Effector memory CD8-positive, alpha-beta T cell (primary cell): ENCODE measurements at places on chromosomes 13 and 19.
A peak's percentile ranks its signal among the peaks of the same experiment; 100 is the strongest.

DNA sequence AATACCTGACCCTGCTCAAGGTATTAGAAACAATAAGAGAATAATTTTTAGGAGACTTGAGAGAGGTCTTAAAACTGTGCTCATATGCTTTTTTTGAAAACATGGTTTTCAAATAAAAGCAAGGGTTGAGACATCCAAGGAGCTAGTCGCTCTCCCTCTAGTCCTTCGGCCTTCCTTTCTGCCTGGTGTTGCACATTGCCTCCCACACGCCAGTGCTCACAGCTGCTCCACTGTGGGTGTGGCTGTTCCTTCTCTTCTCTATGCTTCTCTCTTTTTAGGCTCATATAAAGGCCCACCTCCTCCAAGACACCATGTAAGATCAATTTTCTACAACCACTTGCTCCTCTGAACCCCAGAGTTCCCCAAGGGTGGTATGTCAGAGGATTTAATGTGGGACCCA lies 352.6 kb downstream of the ENOX1 start:
- no peak for DNase-seq

DNA sequence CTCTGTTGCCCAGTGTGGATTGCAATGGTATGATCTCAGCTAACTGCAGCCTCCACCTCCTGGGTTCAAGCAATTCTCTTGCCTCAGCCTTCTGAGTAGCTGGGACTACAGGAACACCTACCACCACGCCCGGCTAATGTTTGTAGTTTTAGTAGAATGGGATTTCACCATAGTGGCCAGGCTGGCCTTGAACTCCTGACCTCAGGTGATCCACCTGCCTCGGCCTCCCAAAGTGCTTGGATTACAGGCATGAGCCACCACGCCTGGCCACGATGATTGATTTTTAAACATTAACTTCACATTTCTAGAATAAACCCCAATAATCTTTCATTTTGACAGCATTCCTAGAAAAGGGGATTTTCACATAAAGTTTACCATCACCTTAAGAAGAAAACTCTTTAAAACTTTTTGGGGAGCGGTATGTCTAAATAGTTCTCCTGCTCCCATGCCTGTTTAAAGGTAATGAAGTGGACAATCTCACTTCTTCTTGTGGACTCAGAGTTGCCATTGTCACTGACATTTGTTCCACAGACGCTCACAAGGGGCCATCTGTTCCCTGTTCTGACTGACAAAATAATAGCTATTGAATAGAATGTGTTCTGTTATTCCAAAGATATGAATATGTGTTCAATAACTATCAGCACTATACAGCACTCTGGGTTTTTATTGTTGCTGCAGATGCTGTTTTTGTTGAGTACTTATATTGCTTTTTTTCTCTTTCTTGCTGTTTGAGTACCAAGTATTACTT lies 66.1 kb upstream of the C1QTNF9B start:
- DNase-seq, result no peak

DNA sequence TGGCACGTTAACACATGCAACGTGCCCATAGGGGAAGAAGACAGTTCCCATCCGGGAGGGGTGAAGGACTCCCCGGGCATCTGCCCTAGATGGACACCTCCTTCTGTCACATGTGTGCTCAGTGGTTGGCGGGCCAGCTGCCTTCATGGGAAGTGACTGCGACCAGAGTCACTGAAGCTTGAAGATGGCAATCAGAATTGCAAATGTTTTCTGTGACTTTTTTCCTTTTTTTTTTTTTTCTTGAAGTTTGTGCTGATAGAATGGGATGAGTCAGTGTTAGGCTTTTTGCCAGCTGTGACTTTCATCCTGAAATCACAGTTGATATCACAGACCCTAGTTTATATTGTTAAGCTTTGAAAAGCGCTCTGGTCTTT lies 109.2 kb upstream of the MCF2L start:
- DNase-seq, result no peak

DNA sequence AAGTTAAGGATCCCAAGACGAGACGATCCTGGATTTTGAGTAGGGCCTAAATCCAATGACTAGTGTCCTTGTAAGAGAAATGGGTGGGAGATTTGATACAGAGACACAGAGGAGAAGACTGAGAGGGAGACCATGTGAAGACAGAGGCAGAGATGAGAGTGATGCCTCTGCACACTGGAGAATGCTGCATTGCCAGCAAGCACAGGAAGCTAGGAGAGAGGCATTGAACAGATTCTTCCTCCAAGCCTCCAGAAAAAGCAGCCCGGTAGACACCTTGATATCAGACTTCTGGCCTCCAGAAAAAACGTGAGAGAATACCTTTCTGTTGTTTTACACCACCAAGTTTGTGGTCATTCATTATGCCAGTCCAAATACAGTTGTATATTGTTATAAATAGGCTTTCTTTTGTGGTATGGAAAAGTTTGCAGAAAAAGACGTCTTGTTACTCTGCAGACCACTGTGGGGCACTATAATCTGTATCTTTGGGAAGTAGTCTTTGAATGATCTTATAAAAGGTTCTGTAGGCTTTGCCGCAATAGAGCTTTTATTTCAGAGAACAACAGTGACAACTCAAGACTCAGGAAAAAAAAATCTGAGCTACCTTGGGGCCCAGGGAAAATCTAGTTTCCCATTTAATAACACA lies 17.9 kb upstream of the RFC3 start:
- DNase-seq, result no peak

DNA sequence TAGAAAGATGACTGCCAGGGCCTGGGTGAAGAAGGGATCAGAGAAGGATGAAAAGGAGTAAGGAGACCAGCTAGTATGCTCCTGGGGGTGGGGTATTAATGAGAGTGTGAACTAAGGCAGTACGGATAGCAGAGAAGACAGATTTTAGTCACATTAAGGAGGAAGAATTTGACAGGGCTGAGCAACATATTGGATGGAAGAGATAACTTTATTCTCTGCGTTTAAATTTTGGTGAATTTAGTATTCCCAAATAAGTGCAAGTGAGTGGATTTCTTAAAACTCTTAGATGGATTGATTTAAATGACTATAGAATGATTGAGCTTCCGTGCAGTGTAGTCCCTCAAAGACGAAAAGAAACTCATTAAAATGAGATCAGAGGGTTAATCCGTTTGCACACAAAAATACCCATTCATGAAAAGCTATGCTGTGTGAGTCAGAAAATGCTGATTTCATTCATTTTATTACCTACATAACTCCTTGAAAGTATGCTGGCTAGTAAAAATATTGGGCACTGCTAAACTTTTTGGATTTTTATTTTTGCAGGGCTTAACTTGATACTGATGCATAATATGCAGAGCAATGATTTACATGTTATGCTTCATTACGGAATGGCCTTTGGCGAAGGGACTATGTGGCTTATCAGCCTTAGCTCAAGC lies 54.1 kb downstream of the WDFY2 start:
- no peak for DNase-seq

DNA sequence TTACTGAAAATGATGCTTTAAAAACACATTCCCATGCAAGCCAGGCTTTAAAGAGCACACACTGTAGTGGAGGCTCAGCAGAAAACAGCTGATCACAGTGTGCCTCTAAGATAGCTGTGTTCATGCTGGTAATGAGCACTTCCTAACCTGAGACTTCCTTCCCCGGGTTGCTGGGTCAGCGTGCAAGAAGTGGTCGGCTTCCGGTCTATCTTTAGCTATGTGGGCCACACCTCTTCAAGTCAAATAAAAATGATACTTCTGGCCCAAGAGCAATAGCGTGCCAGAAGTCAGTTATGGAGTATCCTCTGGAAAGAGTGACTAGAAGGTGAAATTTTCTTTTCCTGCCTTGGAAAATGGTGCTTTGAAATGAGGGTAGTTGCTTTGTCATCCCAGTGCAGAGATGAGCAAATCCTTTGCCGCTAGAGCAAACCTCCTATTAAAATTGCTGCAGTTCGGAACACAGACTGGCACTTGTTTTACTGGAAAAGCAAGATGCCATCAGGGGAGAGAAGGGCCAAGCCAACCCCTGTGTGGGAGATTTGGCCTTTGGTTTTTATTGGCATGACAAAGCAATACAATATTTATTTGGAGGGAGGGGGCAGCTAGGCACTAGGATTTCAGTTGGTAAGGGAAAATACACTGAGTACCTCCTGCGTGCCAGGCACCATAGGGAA lies 64.2 kb downstream of the ARHGAP35 start:
- DNase-seq, result no peak

- DNase-seq, result peak; percentile 10
These were observed 351.4 kb downstream of the KCNRG start for GRCh38 chr13:50366488-50367174.

DNA sequence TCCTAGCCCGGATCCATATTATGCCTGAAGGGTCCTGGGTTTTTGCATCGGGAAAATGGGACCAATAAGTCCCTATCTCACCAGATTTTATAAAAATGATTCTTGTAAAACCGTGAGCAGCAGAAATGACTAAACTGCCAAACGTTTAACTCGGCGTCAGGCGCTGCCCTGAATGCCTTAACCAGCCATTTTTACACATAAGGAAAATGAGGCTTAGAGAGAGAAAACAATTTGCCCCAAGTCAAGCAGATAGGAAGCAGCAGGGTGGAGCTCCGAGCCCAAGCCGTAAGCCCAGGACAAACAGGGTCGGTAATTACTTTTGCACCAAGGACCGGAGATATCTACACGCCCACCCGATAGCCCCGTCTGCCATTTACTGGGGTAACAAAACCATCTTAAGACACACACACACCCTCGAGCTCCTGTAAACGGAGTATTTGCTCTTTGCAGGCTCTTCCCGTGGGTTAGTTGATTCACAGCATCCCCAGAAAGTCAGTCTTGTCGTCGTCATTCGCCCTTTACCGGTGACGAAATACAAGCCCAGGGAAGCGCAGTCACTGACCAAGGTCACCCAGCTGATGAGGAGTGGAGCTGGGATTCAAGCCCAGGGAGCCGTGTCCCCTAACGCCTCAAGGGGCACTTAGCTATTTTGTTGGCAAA lies 16.0 kb upstream of the MRI1 start:
- no peak for DNase-seq

DNA sequence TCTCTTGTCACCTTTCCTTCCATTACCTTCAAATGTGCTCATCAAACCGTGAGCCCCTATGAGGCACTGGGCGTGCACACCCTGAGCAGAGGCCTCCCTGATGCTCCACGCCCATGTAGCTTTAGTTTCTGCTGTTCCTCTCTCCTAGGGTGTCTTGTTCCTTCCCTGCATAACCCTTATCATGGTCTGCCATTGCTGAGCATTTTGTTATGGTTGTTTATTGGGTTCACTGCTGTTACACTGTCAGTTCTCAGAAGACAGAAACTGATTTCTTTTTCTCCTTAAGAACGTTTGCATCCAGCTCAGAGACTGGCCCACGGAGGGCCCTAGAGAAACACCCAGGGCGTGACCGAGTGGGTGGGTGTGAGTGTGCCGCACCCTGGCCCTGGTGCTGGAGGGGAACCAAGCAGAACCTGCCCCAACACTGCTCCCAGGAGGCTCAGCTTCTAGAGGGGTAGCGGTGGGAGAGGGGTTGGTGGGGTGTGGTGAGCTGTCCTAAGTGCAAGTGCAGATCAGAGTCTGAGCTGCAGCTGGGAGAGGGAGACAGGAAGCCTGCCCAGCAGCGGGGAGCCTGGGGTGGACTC lies 61.4 kb upstream of the URI1 start:
- DNase-seq, result no peak

DNA sequence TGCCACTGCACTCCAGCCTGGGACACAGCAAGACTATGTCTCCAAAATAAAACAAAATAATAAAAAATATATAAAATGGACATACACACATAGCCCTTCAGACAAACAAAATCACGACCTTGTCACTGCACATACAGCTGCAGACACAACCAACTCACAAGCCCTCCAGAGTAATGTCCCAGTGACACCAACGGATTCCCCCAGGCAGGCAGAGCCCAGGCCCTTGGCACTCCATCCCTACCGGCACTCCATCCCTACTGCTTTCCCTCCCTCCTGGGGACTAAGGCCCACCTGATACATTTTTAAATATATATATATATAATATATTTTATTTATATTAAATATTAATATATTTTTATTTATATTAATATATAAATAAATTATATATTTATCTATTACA lies 18.5 kb downstream of the ZNF101 start:
- no peak for DNase-seq

GRCh38 chr13:21228738-21229137 lies 52.3 kb downstream of the MRPL57 start:
- DNase-seq, result no peak

DNA sequence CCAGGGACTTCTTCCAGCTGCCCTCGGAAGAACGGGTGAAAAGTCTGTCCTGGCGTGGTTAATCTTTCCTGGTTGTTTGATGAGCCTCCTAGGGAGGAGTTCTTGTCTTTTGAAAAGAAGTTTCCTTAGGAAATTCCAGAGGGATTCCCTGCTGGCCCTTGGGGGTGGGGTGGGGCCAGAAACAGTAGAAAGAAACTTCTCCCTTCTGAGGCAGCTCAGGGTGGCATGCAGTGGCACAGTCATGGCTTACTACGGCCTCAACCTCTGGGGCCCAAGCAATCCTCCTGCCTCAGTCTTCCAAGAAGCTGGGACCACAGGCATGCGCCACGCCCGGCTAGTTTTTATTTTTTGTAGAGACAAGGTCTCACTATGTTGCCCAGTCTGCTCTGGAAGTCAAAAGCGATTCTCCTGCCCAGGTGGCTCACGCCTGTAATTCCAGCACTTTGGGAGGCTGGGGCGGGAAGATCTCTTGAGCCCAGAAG lies 1.5 kb downstream of the ZNF101 start:
- no peak for DNase-seq

GRCh38 chr13:47170971-47171370 lies 274.1 kb upstream of the HTR2A start:
- DNase-seq, result no peak

GRCh38 chr19:32674153-32674930 lies 638 bp downstream of the ANKRD27 start:
- DNase-seq, result no peak

DNA sequence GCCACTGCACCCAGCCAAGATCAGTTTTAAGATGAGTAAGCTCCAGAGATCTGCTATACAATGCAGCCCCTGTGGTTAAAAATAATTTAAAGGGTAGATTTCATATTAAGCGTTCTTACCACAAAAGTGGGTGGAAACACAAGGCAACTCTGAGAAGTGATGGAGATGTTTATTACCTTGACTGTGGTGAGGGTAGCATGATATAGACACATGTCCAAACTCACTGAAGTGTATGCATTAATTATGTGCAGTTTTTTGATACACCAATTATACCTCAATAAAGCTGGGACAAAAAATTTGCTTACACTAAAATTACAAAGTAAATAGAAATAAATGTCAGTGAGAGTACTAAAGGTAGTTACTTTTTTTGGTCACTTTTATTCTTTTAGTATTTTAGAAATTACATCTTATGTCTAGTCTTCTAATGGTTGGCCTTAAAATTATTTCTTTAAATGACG lies 696.5 kb downstream of the UQCRFS1 start:
- DNase-seq, result no peak

- no peak for DNase-seq
These were observed 5.1 kb upstream of the CALM3 start for GRCh38 chr19:46596008-46596407.

GRCh38 chr13:47999973-48000372 lies 1.1 kb downstream of the SUCLA2 start:
- DNase-seq, result no peak
